ENCODE measurements at places on chromosomes 1 and 21.

- no peak for DNase-seq
Observed at GRCh38 chr1:169103480-169103893, 3.0 kb upstream of the ATP1B1 start.

DNA sequence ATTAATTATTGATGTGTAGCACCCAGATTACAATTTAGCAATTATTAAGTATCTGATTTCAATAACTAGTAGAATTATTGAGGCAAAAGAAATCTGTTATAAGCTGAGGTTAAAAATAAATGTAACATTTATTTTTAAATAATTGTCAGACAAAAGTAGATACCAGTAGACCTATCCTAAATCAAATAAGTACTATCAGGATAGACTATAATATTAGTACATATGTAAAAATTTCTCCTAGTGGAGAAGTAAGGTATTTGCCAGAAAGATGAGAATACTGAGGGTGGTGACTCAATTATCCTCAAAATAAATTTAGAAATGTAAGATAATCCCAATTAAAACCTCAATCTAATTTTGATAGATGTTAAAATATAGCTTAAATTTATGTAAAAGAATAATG lies 377.8 kb upstream of the CHRM3 start:
- no peak for DNase-seq

DNA sequence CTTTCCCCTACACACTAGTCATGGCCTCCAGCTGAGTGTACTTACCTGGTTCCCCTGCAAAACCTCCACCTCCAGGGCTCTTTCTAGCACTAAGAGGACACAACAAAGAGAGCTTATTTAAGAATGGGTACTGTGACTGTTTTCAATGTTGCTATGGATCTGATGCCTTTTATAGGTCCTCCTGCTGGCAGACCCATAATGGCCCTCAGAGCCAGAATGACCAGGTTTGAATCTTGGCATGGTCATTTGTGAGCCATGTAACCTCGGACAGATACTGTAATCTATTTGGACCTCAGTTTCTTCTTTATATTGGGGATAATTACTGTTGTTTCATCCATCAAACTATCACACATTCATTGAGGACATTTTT lies 137.6 kb upstream of the USP24 start:
- no peak for DNase-seq

DNA sequence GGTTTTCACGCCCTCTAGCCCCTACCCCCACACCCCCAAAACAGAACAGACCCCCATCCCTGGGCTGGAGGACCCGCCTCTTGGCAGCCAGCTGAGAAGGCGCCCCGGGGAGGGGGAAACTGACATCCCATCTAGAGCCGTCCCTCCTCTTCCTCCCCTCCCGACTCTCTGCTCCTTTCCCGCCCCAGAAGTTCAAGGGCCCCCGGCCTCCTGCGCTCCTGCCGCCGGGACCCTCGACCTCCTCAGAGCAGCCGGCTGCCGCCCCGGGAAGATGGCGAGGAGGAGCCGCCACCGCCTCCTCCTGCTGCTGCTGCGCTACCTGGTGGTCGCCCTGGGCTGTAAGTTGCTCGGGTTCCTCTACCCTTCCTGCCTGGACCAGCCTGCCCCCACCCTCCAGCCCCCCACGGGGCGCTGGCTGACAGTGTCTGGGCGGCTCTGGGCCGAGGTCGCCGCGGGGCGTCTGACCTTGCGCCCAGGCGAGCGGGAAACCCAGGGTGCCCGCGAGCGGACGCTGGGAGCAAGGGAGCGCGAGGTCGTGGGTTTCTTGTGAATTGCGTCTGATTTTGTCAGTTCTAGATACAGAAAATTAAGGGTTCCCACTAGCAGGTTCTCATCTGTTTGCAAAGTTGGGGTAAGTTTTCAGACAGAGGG lies 618 bp downstream of the JAM2 start:
- no peak for DNase-seq

DNA sequence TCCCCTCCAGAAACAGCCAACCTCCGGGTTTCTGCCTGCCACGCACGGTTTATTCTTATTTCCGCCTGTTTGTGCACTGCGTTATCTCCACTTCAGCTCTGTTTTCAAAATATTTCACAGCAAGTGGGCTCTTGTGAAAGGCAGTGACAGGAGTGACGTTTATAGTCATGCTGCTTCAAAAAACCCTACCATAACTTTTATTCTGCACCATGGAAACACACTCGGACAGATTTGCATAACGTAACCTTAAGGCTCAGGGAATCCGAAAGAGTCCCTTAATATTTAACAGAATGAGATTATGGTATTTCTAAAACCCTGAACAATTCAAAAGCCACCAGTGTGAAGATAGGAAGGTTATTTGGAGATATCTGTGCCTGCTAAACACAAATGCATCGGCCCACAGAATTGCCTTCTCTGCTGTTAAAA lies 782 bp upstream of the SDE2 start:
- DNase-seq = no peak

DNA sequence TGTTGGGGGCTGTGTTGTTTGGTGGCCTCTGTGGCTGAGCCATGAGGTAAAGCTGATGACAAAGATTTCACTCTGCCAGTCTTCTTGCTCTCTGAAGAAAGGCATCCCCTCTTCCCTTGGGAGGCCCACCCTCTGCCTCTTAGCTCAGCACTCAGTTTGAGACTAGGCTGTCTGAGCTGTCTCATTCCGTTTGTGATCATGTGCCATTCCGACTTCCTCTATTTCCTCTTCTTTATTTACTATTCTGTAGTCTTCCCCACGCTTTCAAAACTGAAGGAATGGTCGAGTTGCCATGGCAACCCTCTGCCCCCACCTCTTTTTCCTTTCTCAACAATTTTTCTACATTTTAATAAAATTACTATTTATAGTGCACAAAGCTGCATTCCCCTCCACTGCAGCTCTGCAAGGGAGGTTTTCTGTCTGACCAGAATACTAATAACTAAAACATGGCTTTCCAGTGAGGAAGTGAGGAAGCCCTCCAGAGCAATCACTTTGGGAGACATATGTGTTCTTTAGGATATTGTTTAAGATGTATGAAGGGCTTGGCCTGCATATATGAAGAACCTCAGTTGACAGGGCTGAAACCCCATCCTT lies 30.8 kb downstream of the KCNA3 start:
- DNase-seq = no peak
